ENCODE measurements at places on chromosomes 12 and 14. TPM values are rescaled to one million over a fixed set of nuclear protein-coding genes. Genes with fewer than 3 reads are reported as not detected.

Gene PRB2
- total RNA-seq, result not detected

GRCh38 chr12:25994901-25995625 lies 36.6 kb downstream of the RASSF8 start:
- no peak for DNase-seq

Gene MGP
- 60.2 TPM for total RNA-seq

Gene PPM1H
- total RNA-seq, result 1.8 TPM

Gene PMCH
- not detected for total RNA-seq

DNA sequence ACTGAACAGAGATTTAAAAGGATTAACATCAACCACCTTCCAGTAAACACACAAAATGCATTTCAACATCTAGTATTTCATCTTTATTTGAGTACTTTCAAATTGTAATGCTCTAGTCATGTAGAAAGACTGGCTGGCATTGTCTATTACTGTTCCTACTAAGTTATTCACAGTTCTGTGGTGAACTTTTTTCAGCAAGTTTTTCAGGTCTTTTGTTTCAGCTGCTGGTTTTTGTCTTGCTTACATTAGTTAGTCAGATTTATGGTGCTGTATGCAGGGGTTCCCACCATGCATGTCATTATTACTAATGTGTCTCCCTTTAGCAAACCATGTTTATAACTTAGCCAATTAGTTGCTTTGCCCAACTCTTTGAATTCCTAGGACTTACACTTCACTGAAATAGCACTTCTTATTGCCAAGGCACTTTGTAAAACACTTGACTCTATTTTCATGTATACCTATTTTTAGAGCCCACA lies 253.4 kb upstream of the KITLG start:
- no peak for DNase-seq

DNA sequence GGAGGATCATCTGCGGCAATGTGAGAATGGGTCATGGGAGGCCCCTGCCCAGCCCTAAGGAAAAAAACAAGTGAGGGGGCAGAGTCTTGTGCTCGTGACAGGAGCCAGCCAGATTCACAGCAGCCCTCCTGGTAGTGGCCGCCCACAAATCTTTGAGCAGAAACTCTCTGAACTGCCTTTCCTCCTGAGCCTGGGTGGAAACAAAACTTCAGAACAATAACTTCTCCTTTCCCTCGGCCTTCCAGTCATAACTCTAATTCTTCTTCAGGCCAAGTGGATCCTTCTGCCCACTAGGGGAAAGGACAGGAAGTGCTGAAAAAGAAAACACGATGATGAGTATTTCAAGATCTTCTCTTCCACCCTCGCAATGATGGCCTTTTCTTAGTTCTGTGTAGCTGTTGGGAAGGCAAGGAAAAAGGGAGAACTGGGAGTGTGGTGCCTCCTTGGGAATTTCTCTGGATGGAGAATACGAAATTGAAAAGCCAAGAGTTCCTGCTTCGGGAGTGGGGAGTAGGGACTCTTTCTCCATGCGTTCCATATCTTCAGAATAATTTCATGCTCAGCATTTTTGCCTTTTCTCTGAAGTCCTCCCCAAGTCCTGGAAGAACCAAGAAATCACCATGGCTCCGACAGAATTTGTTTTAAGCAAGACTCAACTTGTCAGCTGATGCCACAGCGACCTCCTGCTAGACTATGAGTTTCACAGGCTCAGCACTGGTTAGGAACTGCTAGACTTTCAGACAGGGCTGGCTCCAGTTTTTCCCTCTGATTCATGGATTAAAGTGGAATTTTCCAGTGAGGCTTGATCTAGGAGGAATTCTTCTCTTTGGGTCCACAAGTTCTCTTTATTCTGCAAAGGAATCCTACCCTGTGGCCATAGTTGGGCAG lies 188.9 kb downstream of the CAND1 start:
- no peak for DNase-seq

GRCh38 chr14:58662018-58662417 lies 24.3 kb downstream of the DACT1 start:
- DNase-seq, result no peak

GRCh38 chr12:44509471-44509870 lies 366.6 kb downstream of the NELL2 start:
- no peak for DNase-seq

Gene STAT6
- 27.7 TPM for total RNA-seq

Gene CD9
- total RNA-seq, result 23.8 TPM

Gene SERPINA9
- total RNA-seq, result not detected

DNA sequence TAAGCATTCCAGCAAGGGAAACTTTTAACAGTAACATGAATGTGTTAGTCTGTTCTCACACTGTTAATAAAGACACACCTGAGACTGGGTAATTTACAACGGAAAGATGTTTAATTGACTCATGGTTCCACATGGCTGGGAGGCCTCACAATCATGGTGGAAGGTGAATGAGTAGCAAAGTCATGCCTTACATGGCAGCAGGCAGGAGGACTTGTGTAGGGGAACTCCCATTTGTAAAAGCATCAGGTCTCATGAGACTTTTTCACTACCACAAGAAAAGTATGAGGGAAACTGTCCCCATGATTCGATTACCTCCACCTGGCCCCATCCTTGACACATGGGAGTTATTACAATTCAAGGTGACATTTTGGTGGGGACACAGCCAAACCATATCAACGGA lies 168.3 kb downstream of the PAH start:
- no peak for DNase-seq

Gene PLEKHD1
- total RNA-seq, result 0.04 TPM

DNA sequence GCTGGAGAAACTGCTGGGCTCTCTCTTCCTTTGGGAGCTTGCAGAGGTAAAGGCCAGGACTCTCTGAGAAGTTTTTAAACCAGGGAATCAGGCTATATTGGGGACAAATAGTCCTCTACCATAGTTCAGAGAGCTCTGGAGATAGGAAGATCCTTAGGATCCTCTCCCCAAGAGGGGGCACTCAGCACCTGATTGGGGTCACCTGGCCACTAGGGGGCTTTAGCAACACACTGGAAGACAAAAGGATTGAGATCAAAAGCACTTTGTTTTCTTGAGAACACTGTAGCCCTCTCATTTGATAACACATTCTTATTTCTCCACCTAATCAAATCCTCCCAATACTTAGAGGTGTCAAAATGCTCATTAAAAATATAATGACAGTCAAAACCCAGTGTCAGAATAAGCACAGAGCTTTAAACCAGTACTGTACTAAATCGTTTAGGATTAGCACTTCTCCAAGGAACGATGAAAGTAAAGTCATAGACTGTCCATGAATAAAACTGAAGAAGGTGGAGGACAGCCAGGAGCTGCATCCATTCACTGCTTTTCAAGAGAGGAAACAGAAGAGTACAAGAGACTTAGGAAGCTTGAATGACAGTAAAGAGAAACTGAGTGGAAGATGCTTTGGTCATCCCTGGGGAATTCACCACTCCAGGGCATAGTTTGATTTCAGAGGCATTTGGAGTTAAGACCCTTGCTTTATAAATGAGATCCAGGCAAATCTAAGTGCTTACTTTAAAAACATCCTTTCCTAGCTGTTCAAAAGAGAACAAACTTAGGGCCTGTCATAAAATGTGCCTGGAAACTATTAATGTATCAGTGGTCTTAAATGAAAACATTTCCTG lies 26.5 kb downstream of the BMP4 start:
- no peak for DNase-seq

Gene BDKRB2
- 0.49 TPM for total RNA-seq

Gene HOXC10
- 79.4 TPM for total RNA-seq

GRCh38 chr14:32998433-32998832 lies 59.8 kb downstream of the NPAS3 start:
- DNase-seq, result no peak

- DNase-seq, result peak; percentile 58
Observed at GRCh38 chr12:66036317-66036716, 94.2 kb downstream of the LLPH start.

GRCh38 chr14:69673104-69673503 lies 61.7 kb downstream of the SUSD6 start:
- DNase-seq, result no peak

GRCh38 chr14:37060496-37061260 lies 111.7 kb downstream of the SLC25A21 start:
- no peak for DNase-seq

Gene MYH6
- total RNA-seq, result 44.1 TPM

Gene ENDOU
- 0.13 TPM for total RNA-seq

DNA sequence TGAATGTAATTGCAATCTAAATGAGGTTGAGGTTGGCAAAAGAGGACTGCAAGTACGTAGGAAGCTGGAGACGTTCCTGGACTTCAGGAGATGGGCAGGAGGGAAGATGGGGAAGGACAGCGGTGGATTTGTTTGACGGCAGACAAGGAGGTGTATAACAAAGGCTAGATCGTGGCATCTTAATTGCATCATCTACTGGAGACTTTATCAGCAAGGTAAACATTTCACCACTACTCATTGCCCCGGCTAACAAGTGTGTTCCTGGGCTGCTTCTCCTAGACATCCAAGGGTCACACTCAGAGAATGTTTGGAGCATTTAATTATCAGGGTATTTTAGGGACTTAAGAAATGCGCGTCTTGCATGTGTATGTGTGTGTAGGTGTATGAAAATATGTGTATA lies 128.5 kb downstream of the KCNK10 start:
- no peak for DNase-seq

DNA sequence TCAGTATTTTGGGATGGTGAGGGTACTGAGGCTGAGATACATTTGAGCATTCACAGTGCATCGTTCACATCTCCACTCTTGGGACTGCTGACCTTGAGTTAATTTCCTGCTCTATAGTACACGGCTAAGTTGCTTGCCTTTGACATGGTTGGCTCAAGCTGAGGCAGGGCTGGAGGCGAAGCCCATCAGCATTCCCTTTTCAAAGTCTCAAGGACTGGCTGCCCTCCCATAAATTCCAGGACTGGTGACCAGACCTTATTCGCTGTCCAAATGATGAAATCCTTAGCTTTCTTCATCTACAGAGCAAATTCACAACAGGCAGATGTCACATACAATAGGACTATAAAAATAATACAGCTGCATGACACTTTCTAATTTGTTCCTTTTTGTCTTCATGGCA lies 85.9 kb downstream of the SSPN start:
- peak; percentile 57 for DNase-seq

DNA sequence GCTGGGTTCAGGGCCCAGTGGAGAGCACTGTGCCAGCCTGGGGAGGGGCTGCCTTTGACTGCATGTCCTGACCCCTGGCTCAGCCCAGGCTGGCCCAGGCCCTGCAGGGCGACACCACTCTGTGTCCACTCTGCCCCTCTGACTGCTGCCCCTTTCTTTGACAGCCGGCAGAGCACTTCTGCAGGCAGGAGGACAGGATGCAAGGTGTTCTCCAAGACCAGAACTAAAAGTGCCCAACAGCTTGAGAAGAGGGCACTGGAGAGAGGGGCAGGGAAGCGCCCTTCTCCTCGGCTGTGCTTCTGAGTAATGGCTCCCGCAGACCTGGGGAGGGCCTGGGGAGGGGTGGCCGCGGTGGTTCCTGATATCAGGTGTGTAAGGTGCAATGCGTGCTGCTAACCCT lies 72.7 kb downstream of the WDR20 start:
- DNase-seq, result no peak

GRCh38 chr14:66459603-66460002 lies 26.6 kb upstream of the CCDC196 start:
- DNase-seq, result no peak

Gene RASSF9
- 4.1 TPM for total RNA-seq

- DNase-seq, result no peak
Observed at GRCh38 chr14:61706096-61706690, 10.9 kb downstream of the HIF1A start.

Gene KRT8
- total RNA-seq, result 0.76 TPM

Gene CLEC7A
- total RNA-seq, result 3.0 TPM

DNA sequence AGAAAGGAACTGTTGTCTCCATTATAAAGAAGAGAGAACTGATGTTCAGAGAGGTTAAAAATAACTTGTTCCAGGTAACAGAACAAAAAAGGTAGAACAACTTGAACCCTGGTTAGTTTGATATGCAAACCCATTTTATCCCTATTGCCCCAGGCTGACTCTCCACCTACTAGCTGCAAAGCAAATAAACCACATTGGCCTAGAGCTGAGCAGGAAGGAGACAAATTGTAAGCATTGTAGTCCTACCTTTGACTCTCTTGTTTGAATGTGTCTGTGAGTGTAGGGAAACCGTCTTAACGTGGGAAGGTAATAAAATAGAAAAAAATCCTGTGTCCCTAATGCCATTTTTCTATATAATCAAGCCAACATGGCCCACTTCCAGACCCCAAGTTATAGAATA lies 126.4 kb downstream of the CCER1 start:
- no peak for DNase-seq

GRCh38 chr14:93319958-93320357 lies 12.9 kb downstream of the BTBD7 start:
- DNase-seq, result no peak

- DNase-seq, result peak; percentile 81
Observed at GRCh38 chr12:31959701-31960391, 631 bp downstream of the RESF1 start.

- no peak for DNase-seq
Observed at GRCh38 chr12:120711411-120711810, 1.2 kb downstream of the UNC119B start.

Gene GPRC5A
- 0.30 TPM for total RNA-seq

- DNase-seq, result no peak
Observed at GRCh38 chr12:56127485-56127887, 581 bp upstream of the ESYT1 start.

Gene NEDD1
- total RNA-seq, result 16.2 TPM

Gene APOF
- total RNA-seq, result not detected

Gene RIN3
- total RNA-seq, result 3.8 TPM

Gene MANSC4
- not detected for total RNA-seq

GRCh38 chr12:64931981-64932380 lies 107.5 kb downstream of the TBC1D30 start:
- DNase-seq, result no peak

Gene HOXC12
- not detected for total RNA-seq

- DNase-seq, result no peak
Observed at GRCh38 chr14:23086565-23086964, 8.4 kb downstream of the ACIN1 start.

DNA sequence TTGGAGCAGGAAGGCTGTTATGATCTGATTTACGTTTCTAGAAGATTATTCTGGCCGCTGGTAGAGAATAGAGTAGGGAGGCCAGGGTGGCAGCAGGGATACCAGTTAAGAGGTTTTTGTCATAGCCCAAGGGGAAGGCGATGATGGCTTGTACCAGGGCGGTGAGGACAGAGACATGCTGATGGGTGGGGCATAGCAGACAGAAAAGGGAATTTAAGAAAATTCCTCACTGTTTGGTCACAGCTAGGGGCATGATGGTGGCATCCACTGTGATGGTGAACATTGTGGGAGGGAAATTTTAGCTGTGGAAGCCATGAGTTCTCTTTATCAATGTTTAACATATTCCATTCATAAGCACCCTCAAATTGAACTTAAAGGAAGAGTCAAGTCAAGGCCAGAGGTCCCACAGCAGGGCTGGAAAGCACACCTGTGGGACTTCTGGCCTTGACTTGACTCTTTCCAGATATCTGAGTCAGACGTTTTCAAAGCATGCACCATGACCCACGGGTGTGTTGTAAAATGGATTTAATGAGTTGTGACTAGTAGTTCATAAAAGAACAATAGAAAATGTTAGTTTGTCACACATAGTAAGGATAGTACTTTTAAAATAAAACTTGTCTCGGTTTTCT lies 134.6 kb downstream of the CHST11 start:
- DNase-seq, result no peak
